Natural killer cell treated with Interleukin-12 subunit alpha and Interleukin-12 subunit beta and Interleukin-15 and Interleukin-18, amount 100 ng/mL, for 72 hours (primary cell): ENCODE measurements at places on chromosomes 1 and 21. TPM values are rescaled to one million over a fixed set of nuclear protein-coding genes. Genes with fewer than 3 reads are reported as not detected.

RASAL2 gene
- not detected for total RNA-seq

TBX15 gene
- not detected for total RNA-seq

CDA gene
- total RNA-seq, result not detected

DNA sequence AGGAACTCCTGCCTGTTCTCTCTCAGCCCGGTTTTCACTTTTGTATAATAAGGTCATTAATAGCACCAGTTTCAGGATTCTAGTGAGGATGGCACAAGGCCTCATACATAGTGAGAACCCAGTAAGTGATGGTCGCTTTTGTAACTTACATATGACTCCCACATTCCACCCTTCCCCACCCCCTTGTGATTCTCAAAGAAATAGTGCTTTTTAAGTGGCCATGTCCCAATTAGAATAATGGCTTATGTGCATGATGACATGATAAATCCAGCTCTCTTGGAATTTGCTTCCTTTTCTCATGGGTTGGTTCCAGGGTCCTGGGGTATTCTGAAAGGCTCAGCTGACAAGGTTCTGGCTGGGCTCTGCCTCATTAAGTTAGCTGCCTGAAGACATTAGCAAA, 189.9 kb downstream of the URB2 start:
- no peak for DNase-seq

DNA sequence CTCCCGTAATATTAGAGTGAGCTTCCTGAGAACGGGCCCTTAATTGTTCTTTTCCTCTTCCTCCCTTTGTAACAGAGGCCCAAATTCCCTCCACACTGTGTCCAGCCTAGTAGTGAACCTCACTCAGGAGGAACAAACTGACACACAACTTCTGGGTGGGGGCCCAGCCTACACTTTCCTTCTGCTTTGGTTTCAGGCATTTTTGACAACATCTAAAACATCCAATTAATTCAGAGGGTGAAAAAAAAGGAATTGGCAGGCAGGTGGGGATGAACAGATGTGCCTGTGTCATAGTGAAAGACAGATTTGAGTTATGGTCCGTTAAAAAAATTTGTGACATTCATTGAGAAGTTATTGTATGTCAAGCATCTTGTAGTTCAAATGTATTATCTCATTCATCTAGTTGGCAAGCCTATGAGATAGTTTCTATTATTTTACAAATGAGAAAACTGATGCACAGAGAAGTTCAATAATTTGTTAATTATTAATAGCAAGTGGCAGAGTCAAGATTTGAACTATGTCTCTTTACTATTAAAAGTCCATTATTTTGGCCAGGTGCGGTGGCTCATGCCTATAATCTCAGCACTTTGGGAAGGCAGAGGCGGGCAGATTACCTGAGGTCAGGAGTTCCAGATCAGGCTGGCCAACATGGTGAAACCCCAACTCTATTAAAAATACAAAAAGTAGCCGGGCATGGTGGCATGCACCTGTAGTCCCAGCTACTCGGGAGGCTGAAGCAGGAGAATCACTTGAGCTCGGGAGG, 41.6 kb upstream of the LRIG2 start:
- DNase-seq, result no peak
